ENCODE measurements at places on chromosomes 11 and 22.

DNA sequence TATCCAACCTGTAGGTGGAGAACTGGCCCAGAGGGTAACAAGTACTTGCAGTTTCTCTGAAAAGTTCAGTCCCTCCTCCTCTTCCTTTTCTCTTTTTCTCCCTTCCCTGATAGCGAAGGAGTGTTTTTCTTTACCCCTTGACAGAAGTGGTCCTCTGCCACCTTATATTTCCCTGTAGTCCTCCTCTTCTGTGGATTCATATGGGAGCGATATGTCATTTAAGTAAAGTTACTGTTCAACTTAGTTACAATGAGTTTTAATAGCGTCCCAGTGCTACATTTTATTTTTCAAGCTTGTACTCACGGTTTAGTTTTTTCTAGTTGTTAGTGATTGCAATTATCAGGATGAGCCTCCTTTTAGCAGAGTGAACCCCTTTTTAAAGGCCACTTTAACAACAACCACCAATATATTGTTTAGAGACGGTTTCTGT is 1.4 kb downstream of the PCF11 start:
- DNase-seq = no peak

DNA sequence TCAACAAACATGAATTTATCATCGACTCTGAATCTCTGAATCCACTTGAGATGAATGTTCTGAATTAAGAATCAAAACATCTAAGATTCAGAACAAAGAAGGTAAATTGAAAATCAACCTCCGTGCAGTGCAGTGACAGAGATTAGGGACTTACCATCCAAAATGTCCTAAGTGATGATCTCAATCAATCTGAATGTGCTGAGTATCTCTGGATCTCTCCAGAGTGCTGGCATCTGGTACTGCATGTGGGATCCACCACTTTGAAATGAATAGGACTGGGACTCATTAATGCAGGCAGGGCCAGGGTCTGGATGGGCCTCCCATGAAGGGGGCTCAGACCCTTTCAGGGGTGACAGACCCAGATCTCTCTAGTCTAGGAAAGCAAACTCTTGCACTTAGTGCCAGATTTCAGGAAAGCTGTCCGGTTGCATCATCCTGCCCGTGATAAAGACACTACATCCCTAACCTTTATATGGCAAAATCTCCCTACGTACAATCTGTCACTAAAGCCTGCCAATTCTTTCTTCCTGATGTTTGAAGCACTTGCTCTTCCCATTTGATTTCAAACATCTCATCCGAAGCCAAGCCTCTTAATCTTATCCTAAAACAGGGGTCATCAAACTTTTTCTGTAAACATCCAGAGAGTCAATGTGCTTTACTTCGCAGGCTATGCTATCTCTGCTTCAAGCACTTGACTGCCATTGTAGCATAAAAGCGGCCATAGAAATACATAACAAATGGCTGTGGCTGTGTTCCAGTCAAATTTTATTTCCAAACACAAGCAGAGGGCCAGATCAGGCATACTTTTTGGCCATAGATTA is 263.3 kb downstream of the LARGE1 start:
- no peak for DNase-seq

DNA sequence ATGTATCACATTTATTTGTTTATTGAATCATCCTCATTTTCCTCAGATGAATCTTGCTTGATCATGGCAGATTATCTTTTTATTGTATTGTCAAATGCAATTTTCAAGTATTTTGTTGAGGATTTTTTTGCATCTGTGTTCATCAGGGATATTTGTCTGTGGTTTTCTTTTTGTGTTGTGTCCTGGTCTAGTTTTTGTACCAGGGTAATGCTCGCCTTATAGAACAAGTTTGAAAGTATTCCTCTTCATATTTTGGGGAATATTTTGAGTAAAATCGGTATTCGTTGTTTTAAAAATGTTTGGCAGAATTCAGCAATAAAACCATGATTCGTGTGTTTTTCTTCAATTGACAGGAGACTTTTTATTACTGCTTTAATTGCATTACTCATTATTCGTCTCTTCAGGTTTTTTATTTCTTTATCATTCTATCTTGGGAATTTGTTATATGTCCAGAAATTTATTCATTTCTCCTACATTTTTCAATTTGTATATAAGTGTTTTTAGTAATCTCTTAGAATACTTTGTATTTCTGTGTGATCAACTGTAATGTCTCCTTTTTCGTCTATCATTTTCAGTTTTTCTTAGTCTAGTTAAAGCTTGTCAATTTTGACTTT is 113.4 kb upstream of the SERPIND1 start:
- DNase-seq = no peak

- no peak for DNase-seq
Measured at GRCh38 chr11:65241692-65242091, 20.1 kb upstream of the POLA2 start.

DNA sequence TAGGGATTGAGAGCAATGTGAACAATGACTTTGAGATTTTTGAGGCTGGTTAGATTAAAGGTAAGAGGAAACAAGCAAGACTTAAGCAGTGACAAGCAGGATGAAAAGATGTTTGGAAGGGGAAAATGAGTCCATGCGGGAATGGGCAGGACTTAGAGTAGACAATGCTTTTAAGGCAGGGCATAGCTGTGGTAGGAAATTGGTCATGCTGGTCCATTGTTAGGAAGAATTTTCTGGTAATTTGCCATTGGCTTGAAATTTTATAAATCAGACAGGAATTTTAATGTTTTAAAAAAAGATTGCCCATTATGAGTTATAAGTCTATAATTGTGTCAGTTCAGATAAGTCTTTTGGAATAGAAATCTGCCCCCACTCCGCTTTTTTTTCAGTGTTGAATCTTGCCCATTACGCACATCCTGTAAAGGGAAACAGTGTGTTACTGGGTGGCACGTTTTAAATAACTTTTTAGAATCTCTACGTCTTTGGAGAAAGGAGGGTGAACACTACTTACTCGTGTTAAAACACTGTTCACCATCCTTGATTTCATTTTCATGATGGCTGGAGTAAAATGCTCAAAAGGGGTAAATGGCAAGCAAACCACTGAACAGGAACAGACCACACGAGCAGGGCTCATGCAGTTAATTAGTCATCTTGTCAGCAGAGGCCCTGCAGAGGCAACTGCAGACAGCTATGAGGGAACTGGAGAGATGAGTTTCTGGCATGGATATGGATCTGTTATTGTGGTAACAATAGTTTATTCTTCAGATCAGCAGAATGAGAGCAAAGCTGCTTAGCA is 25.0 kb downstream of the SWAP70 start:
- DNase-seq = no peak

DNA sequence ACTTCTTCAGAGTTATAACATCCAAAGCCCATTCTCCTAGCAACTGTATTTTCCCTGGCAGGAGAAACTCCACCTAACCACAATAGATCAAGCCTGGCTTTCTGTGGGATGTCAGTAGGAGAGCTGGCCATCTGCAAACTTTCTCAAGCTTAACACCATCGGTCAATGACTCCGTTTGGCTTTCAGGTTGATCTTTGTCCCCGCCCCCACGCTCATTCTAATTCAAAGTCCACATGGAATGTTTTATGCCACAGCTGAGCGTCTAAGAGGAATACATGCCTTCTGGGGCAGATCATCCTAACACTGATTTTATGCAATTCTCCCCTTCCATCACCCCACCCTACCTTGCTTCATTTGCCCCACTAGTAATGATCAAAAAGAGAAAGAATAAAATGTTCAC is 4.8 kb downstream of the GVQW3 start:
- no peak for DNase-seq

DNA sequence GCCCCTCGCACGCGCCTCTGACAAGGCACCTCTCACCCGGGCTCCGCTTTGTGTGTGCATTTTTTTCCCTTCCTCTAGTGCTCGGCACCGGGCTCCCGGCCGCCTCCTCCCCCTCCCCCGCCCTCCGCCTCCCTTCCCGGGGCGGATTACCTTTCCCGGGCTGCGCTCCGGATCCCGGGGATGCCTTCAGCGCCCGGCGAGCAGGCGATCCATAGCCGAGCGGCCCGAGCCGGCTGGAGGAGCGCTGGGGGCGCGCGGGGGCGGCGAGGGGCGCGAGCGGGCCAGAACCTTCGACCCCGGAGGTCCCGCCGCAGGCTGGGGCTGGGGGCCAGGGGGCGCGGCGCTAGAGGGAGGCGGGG is 282 bp downstream of the MPPED2 start:
- no peak for DNase-seq
